Kidney (tissue), 22 donors: ENCODE measurements at places on chromosomes 3 and 15. TPM values are rescaled to one million over a fixed set of nuclear protein-coding genes. Genes with fewer than 3 reads are reported as not detected.
A peak's percentile ranks its signal among the peaks of the same experiment; 100 is the strongest.

DNA sequence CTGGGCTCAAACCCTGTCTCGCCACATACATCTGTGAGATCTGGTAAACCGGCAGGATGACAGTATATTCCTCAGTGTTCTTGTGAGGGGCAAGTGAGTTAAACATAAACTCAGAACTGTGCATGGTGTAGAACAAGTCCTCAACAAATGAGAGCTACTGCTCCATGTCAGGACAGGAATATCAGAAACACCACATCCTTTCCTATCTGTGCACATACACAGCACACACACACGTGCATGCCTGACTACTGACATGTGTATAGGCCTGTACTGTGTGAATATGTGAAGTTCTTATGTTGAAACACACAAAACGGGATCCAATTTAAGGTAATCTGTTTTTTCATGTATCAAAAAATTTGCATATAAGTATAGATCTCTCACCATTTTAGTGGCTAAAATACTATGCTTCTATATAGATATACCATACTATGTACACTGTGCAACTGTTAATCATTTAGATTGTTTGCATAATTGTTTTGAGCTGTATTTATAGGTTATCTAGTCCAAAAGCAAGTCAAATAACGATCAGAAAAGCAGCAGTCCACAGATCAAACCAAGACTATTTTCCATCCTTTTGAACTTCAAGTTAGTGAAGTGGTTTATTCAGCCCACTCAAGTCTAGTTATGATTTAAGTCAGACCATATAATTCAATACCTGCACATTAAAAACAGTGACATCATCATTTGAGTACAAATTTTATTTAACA lies 44.8 kb downstream of the CCR4 start:
- no peak for DNase-seq

- no peak for DNase-seq
These were observed 516.1 kb downstream of the ZNF385D start for GRCh38 chr3:21234933-21235332.

DNA sequence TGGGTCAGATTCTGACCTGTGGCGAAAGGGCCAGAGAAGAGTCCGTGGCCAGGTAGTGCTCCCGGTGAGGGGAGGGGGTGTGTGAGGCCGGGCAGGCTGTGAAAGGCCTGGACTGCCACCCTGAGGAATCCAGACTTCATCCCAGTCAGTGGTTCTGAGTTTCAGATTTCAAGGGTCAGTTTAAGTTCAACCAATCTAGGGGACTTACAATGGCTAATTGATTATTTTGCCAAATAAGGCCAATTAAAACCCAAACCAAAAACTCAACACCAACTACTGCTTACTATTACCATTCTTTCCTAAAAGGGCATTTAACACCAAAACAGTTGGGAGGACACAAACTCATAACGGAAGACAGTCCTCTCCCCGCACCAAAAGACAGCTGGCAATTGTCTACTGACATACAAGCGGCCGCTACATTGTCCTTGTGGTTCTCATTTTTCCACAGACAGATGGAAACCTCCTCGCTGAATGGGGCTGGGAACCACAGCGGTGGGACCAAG lies 30.5 kb downstream of the TMEM44 start:
- DNase-seq: peak; percentile 91

- DNase-seq: peak; percentile 83
These were observed 724.9 kb upstream of the ARRDC4 start for GRCh38 chr15:97235611-97235985.

GRCh38 chr3:35745802-35746484 lies 106.6 kb downstream of the ARPP21 start:
- DNase-seq: no peak

DNA sequence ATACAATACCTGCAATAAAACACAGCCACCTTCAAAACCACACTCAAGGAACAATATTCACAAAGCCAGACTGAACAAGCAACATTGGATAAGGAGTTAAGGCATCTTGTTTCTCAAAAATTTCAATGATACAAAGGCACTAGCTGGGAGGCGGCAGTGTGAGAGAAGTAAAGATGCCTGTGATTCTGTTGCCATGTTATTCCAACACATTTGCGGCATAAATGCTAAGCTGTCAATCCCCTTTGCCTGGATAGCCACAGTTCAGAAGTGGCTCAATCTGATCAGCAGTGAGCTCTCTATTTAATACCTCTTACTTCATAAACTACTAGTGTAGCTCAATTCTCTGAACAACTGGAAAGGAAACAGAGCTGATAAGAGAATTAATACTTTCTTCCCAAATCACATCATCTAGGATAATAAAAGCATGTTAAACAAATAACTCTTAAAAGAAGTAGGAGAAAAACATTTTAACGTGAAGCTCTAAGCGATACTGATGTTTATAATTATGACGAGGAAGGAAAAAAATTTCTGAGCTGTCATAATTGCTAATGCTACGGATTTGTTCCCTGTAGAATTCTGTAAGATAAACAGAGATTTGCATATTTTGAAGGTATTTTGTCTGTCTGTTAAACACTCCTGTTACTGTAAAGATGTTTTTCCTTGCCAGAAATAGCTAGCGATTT lies 358.4 kb downstream of the FOXP1 start:
- no peak for DNase-seq

- no peak for DNase-seq
These were observed 68.6 kb upstream of the EIF1B start for GRCh38 chr3:40240921-40241320.

DNA sequence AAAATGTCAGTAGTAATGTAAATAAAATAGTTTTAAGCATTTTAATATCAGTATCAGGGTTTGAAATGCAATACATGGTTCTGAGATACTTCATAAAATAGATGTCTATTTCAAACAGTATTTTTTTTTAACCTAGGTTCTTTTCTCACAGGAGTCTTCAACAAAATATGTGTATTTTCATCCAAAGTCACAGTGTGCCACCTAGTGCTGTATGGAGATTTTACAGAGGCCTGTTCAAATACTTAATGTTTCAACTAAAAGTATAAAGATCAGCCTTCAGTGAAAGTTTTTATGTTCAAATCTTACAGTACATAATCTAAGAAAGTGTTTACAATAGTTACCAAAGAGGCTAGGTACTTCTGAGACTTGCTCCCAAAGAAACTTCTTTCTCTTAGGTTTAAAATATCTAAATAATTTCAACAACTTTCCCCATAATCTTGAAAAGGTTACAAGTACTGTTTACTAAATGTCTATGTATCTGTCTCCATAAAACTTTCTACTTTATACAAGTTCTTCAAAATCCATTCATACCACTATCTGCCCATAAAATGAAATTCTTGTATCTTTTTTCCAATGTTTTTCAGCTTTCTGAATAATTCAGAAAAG lies 38.3 kb downstream of the SCAPER start:
- no peak for DNase-seq

- DNase-seq: no peak
These were observed 31.2 kb upstream of the CCDC80 start for GRCh38 chr3:112671930-112672715.

- peak; percentile 62 for DNase-seq
These were observed 4.8 kb upstream of the ISLR start for GRCh38 chr15:74168711-74169126.

DNA sequence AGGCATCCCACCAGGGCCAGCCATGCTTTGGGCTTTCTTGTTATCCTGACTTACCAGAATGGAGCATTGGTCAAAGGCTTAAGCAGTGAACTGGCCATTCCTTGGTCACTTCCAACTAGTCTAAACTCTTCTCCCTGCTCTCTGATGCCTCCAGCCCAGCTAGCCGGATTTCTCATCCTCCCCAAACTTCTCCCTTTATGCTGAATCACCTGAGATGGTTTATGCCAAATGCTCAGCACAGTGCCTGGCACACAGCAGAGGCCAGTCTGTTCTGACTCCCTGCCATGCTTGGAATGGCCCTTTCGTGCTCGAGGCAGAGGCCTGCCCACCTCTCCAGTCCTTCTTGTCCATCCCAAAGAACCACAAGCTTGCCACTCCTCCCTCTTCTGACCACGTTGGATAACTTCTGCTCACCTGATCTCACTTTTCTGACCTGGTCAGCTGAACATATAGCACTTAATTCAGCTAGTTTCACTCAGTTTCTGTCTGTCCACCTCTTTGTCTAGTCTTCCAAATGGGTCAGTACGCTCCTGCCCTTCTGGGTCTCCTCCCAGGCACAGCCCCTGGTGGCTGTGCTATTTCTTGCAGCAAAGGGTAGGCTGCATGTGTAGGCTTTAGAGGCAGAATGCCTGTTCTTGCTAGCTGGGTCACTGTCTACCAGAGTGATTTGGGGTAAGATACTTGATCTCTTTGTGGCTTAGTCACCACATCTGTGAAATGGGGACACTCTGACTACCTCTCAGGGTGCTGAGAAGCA lies 2.2 kb upstream of the RBP1 start:
- no peak for DNase-seq

DNA sequence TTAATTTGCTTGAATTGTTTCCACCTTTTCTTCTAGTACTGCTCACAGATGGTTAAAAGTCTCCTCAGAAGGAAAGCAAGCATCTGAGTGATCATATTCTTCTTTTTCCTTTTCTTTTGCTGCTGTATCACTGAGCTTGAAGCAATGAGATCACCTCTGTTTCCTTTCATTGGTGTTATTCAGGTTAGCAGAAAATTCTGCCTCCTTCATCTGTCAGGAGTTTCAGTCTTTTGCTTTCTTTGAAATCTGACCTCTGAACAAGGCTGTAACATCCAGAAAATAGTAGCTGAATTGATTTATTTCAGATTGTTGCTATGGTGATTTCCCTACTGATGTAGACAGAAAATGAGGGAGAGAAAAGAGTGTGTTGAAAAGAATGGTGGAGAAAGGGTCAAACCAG lies 343.0 kb downstream of the MFSD1 start:
- peak; percentile 22 for DNase-seq

DNA sequence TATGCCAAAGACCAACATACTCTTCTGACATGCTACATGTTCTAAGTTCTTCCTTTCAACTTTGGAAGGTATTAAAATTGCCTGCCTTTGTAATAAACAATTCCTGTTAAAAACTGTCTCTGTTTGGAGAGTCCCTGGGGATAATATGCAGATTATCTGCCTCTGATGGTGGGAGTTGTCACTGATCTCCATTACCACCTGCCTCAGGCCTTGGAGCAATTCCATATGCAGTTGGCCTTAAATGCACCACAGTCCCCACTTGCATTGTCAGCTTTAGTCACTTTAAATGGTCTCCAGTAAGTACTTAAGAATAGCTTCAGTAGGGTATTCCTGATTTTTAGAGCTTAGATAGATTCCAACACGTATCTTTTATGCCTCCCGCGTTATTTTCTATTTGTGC lies 121.1 kb upstream of the GOLIM4 start:
- no peak for DNase-seq

GRCh38 chr3:113659101-113659541 lies 37.3 kb downstream of the USF3 start:
- DNase-seq: no peak

DNA sequence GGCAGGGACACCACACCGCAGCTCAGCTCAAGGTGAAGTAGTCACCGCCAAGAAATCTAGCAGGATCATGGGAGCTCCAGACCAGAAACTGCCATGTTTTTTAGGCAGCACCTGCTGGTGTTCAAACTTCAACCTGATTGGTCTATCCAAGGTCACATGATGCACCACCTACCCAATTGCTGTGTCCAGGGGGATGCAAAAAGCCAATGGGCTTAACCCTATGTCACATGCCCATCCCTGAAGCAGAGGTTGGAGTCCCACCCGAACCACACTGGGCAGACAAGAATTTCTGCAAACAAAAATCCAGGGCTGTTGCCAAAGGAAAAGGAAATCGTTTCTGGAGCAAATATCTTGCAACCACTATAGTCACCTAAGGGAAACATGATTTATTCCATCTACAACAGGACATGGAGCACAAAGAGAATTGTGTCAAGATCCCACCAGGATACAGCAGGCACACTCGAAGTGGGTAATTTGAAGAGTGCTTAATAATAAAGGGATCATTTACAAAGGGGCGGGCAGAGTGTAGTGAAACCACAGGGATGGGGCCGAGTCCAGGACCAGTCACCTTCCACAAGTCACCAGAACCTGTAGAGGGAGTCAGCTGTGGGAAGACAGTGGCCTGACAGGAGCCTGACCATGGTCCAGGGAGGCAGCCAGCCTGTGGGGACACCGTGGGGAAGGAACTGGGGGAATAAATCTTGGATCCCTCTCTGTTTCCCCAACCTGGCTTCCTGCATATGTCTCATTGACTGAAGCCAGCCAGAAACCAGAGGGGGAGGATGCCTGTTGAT lies 34.2 kb upstream of the TSEN2 start:
- no peak for DNase-seq

DNA sequence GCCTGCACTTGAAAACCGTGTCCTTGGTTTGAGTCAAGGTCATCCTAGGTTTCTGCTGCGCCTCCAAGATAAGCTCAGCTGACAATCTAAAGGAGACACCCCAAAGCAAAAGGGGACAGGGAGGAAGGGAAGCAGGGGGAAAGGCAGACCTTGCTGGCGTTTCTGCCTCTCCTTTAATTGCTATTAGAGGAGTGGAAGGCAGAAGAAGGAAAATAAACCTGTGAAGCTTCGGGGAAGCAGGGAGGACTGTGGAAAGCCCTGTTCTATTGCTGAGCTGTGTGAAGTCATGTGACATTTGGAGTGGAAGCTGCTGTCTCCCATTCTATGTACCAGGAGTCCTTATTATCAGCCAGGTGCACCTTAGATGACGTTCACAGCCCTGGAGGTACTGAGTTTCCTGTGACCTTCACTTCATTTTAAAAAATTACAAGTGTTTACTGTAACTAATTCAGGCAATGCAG lies 21.5 kb upstream of the CHD2 start:
- no peak for DNase-seq

- no peak for DNase-seq
These were observed 156.2 kb upstream of the IQSEC1 start for GRCh38 chr3:13229273-13229949.

DNA sequence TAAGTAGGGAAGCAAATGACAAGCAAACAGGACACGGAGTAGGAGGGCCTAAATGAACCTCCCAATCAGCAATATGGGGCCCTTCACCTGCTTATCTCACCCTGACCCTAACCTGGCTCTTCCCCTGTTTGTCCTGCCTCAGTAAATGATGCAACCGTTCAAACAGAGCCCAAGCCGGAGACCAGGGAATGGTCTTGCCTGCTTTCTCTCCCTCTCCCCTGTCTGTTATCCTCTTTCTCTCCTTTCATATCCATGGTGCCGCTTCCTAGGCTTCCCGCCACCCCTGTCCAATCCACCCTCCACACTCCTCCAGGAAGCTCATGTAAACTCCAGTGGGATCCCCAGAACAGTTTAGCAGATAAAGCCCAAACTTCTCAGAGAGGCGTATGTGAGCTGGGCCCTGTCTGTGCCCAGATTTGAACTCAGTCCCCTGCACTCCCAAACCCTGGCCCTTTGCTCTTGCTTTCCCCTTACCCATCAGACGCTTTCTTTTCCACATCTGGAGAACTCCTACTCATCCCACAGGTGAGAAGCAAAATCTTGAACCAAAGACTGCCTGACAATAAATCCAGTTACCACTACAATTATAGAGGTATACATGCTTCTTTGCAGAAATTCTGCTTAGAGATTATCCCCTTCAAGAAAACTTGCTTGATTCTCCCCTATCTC lies 45.7 kb upstream of the STT3B start:
- no peak for DNase-seq

GRCh38 chr3:157394411-157394810 lies 42.2 kb upstream of the PTX3 start:
- DNase-seq: no peak

Gene STXBP5L
- not detected for polyA plus RNA-seq

Gene SMAD6
- 15.4 TPM for polyA plus RNA-seq

Gene TM4SF1
- polyA plus RNA-seq: 101 TPM

Gene PLA2G4E
- not detected for polyA plus RNA-seq

Gene IRAK2
- 1.2 TPM for polyA plus RNA-seq

Gene OR5K3
- not detected for polyA plus RNA-seq

Gene TJP1
- 17.7 TPM for polyA plus RNA-seq

Gene KLHL40
- not detected for polyA plus RNA-seq

Gene ALS2CL
- 43.0 TPM for polyA plus RNA-seq

Gene HESX1
- polyA plus RNA-seq: 2.1 TPM
